ENCODE measurements at places on chromosomes 6 and 20.

DNA sequence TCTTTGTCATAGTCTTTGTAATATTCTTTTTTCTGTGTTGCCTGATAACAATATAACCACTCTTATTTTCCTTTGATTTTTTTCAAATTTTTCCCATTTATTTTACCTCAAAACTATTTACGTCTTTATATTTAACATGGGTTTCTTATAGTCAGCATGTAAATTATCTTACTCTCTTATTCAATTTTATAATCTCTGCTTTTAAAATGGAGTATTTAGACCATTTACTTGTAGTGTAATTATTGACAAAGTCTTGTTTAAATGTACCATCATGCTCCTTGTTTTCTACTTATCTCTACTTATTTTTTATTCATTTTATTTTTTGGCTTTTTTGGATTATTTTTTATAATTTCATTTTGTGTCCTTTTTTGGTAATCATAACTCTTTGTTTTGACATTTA lies 476.5 kb upstream of the MAP3K7 start:
- DNase-seq, result no peak

- DNase-seq, result no peak
Observed at GRCh38 chr6:73515204-73515655, 5.6 kb downstream of the EEF1A1 start.

DNA sequence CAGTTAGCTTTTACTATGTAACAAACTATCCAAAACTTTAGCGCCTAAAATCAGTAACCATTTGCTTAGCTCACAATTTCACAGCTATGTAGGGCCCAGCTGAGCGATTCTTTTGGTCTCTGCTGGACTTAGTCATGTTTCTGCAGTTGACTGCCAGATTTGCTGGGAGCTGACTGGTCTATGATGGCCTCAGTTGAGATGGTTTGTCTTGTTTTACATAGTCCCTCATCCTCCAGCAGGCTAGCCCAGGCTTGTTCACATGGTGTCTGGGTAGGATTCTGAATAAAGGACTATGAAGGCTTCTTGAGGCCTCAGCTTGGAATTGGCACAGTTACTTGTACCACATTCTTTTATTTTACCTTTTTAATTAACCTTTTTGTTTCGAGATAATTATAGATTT lies 247.8 kb upstream of the CHD6 start:
- DNase-seq, result no peak

DNA sequence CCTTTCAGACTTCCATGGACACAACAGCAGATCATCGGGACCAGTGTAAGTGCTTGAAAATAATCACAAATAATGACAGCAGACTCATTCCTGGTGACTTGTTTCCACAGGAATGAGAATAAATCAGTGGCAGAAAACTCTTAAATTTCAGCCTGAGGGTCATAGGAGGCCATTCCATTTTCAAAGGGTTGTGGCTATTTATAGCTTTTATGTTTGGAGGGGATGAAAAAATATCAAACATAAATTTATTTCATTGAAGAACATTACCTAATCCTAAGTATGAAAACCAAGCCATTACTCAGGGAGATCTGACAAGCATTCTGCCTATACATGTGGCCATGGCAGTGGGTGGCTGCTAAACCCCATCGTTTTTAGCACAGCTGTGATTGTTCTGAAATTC lies 173.6 kb upstream of the CNR1 start:
- DNase-seq, result no peak

DNA sequence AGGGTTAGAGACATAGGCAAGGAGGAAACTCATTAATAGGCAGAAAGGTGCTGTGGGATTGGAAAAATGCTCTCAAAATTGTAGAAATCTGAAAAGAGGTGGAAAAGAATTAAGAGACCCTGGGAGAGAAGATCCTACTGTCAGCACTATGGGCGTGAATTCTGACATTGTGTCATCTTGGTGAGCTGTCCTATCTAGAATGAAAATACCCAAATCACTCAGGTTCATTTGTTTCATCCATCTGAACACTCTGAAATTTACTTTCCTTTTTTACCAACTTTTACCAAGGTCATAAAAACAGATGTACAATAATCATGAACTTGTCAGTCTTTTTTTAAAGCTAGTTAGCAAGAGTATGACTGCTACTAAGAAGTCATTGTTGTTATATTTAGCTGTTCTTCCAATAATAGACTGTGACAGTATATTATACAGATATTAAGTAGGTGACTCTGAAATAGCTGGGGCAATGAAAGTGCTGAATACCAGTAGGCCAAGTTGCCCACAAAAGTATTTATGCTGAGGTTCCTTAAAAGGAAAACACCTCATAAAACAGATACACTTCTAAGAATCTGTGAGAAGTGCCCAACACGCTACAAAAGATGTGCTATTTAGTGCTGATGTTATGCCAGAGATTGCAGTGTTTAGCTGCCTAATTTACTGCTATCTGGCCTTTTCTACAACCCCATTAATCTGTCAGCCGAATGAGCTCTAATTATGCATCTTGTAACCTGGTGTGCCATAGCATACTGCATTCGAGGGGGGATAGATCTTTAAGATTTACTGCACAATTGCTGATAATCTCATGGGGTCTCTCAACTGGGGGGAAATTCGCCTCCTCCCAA lies 217.5 kb upstream of the SUPT3H start:
- no peak for DNase-seq

- DNase-seq, result no peak
Observed at GRCh38 chr20:10537850-10538480, 102.9 kb downstream of the SLX4IP start.

- DNase-seq, result no peak
Observed at GRCh38 chr6:158207422-158207788, 39.3 kb downstream of the GTF2H5 start.

GRCh38 chr6:19865178-19865577 lies 28.0 kb downstream of the ID4 start:
- DNase-seq, result no peak

- DNase-seq, result no peak
Observed at GRCh38 chr6:145147981-145148749, 587.2 kb downstream of the EPM2A start.

- DNase-seq, result no peak
Observed at GRCh38 chr6:73728548-73729205, 32.7 kb downstream of the CD109 start.

DNA sequence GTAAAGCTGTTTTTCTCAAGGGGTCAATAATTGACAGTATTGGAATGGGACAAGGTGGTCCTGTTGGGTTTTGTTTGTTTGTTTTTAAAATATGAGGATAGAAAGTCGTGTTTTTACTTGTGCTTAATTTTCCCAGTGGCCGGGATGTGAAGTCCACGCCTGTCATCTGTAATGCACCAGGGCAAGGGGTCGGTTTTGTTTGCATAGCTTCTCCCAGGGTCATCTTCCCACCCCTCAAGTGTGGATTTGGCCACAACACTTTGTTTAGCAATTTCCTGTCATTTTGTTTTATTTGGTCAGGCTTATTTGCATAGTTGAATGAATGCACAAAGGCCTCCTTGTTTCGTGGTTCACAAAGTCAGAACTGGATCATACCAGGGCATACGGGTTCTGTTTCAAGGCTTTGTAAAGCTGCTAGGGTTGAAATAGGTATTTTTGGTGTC lies 29.8 kb downstream of the SYNJ2 start:
- DNase-seq, result peak; percentile 37

GRCh38 chr6:110484321-110484720 lies 7.9 kb upstream of the SLC22A16 start:
- DNase-seq, result no peak

GRCh38 chr6:158500016-158500735 lies 59.7 kb upstream of the TMEM181 start:
- DNase-seq, result no peak

DNA sequence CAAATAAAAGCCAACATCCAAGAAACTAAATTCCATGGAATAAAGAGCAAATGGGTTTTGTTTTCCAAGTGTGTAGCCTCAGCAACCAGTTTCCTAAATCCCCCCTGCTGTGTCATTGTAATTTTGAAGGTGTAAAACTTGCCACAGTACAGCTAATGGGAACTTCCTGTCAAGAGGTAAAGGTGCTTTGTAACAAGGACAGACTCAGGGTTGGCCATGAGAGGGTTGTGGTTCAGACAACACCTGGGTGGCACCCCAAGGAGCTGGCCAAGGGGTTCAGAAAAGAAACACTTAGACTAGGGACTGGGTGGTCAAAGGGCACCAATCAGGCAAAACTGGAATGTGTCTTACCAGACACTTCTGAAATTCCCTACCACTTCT lies 52.4 kb upstream of the LYRM2 start:
- DNase-seq, result no peak

- DNase-seq, result no peak
Observed at GRCh38 chr20:11776687-11777086, 141.0 kb upstream of the BTBD3 start.

DNA sequence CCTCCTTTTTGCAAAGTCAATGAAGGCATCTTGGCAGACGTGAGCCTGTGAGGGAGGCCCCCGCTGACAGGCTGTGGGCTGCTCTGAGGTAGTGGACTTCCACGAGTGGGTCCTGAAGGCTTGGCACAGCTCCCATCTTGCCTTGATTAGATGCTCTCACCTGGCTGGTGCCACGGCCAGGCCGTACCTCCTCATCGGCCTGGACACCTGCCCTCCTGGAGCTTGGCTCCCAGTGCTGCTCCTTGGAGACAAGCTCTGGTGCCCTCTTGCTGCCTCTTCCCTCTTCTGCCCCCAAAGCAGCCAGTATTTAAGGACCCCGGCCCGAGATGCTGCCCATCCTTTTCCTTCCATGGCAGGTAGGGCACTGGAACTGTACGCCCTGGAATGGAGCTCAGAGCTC lies 93.5 kb downstream of the ERMARD start:
- DNase-seq, result no peak

GRCh38 chr6:136673571-136673970 lies 118.7 kb downstream of the MAP3K5 start:
- DNase-seq, result no peak

Data from dorsolateral prefrontal cortex (tissue), 122 donors.